ENCODE measurements at places on chromosomes 13 and 19.

DNA sequence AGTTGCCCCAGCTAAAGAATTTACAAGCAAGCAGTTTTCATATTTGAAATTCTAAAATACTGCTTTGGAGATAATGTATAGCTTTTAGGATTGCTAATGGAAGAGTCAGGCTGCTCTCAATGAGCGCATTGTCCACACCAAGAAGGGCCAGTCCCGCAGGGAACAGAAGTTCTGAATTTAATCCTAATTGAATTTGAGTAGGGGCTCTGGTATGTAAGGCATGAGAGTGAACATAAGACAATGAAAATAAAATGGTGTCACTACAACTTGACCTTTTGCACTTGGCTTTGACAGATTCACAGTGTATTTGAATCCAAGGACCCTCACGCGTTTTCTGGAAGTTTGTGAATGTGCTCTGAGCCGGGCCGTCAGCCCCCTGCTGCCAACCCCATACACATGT lies 32.6 kb downstream of the RAB20 start:
- no peak for DNase-seq

- DNase-seq: no peak
Measured at GRCh38 chr13:97423300-97424045, 10.5 kb upstream of the RAP2A start.

GRCh38 chr13:108897955-108898354 lies 268.5 kb downstream of the MYO16 start:
- DNase-seq: no peak

DNA sequence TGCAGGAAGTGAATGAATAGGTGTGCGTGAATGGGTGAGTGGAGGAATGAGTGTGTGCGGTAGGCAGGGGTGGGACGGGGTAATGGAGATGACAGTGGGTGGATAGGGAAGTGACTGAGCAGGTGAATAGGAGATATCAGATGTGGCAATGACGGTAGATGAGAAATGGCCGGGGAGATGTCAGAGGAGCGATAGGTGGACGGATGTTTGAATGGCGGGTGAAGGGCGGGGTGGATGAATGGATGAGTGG lies 1.5 kb downstream of the TTC9B start:
- no peak for DNase-seq

GRCh38 chr13:43579321-43579720 lies 207.5 kb downstream of the ENOX1 start:
- no peak for DNase-seq

DNA sequence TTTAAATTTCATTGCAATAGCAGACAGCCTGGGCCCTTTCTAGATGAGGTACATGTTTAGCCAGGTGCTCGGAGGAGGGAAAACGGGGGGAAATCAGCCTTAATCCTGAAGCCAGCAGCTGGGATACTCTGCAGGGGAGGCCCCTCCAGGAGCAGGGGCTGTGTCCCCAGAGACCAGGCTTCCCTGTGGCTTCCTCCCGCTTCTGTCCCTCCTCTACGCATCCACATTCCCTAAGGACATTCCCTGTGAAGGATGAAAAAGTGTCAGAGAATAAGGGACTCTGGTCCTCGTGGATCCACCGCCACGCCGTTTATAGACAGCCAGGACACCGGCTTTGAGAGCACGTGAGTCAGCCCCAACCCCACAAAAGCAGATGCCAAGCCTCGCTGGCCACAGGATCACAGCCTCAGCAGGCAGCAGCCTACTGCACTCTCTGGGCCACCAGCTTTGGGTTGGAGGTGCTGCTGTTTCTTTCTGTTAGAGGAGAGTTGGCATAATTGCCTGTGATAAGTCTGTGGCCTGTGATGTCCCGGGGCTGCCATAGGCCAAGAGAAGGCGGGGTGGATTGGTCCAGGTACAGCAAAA lies 36.7 kb upstream of the RANBP3 start:
- DNase-seq: no peak

DNA sequence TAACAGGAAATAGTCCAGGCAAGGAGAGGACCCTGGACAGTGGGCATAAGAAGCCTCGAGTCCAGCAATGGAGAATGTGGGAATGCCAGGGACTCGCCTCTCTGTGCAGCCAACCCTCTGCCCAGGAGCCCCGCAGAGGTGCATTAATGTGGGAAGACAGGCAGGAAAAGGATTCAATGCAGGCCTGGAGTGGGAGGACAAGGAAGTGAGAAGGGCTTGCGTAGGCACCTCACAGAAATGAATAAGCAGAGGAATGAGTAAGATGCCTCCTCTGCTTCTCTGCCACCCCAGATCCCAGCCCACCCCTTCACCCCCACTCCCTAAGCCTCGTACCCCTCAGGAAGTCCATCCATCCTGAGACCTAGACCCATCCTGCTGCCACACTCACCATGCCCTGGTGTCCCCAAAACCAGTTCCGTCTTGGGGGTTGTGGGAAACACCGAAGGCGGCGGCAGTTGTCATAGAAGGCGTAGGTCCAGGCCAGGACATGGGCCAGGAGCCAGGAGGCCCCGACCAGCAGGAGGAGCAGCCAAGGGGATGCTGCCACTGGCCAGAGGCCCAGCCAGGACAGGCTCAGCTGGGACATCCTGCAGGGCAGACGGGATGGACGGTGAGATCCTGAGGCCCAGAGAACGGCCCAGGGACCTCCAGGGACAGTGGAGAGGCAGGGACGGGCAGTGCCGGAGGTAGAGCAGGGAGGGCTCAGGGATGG lies 692 bp downstream of the CYP4F2 start:
- no peak for DNase-seq

GRCh38 chr19:56111601-56112312 lies 9.3 kb downstream of the ZNF787 start:
- peak; percentile 14 for DNase-seq

DNA sequence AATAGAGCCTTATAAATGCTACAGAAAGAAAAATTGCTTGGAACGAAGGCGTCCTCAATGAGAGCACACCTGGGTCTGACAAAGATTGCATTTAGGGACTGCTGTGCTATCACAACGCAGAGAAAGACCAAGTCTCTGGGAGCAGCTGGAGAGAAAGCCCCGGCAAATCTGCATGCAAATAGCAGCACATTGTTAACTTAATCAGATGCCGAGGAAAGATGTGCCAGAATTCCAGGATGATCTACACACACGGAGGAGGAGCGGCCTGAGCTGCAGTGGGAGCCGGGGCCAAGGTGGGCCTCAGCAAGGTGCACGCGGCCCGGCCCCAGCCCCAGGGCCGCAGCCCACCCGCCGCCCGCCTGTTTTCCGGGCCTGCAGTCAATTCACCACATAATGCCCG lies 1.4 kb downstream of the ZNF536 start:
- DNase-seq: no peak

GRCh38 chr13:106479929-106480328 lies 55.5 kb downstream of the EFNB2 start:
- DNase-seq: no peak

- DNase-seq: no peak
Measured at GRCh38 chr13:56923626-56924140, 217.0 kb upstream of the PRR20A start.

DNA sequence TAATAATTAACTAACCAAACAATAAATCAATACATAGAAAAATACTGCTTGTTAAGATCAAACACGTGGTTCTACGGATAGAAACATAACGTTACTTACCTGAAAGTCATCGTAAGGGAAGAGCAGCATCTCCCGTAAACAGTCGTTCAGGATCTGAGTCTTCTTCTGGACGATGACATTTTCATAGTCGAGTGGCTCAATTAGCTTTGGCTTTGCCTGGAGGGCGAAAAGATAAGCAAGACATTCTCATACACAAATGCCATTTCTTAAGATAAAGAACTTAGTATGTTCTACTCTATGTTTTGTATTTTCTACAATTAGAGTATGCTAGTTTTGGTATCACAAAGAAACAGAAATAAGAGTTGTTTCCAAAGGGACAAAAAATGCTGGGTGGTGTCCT lies 22.5 kb downstream of the DOCK9 start:
- no peak for DNase-seq

DNA sequence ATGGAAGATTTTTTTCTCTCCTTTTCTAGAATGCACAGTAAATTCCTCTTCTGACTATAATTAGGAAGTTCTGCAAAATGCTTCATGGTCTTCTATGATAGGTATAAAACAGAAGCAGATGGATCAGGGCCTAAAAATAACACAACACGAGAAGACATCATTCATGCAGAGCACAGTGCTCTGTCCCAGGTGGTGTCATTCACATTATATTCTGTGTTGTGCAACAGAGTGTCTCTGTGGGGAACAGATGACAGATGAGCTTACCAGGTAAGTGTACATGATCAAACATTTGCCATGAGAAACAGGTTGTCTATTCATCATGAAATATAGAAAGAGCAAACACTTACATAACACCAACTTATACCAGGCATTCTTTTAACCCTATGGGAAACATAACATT lies 288.3 kb downstream of the KCTD12 start:
- DNase-seq: no peak
